ENCODE measurements at places on chromosomes 7 and 10. TPM values are rescaled to one million over a fixed set of nuclear protein-coding genes. Genes with fewer than 3 reads are reported as not detected.

The TNPO3 gene
- total RNA-seq: 32.0 TPM

GRCh38 chr10:84683980-84684740 lies 355.8 kb downstream of the CCSER2 start:
- no peak for DNase-seq
- no peaks in the 10 kb centered on the region for H3K4me1 ChIP-seq
- H3K27ac ChIP-seq: no peak overlapping the region
- no peaks in the 10 kb centered on the region for H3K36me3 ChIP-seq
- no peaks in the 10 kb centered on the region for H3K27me3 ChIP-seq

The SERPINE1 gene
- 17.7 TPM for total RNA-seq

The CYP2E1 gene
- not detected for total RNA-seq

- no peaks in the 10 kb centered on the region for H3K36me3 ChIP-seq
- no peak overlapping the region for H3K27ac ChIP-seq
- no peaks in the 10 kb centered on the region for H3K27me3 ChIP-seq
- no peaks in the 10 kb centered on the region for H3K4me1 ChIP-seq
- H3K4me3 ChIP-seq: no peak overlapping the region
- DNase-seq: no peak
Measured at GRCh38 chr10:14332903-14333302, 2.2 kb upstream of the FRMD4A start.

GRCh38 chr10:18350340-18350739 lies 210.1 kb downstream of the CACNB2 start:
- DNase-seq: no peak
- H3K4me1 ChIP-seq: no peaks in the 10 kb centered on the region
- H3K27me3 ChIP-seq: no peaks in the 10 kb centered on the region
- H3K4me3 ChIP-seq: no peak overlapping the region

- H3K4me1 ChIP-seq: no peaks in the 10 kb centered on the region
- no peaks in the 10 kb centered on the region for H3K36me3 ChIP-seq
- no peaks in the 10 kb centered on the region for H3K27me3 ChIP-seq
- no peak overlapping the region for H3K27ac ChIP-seq
- DNase-seq: no peak
- H3K4me3 ChIP-seq: no peak overlapping the region
Measured at GRCh38 chr10:61120805-61121204, 176.8 kb upstream of the RHOBTB1 start.

The PILRB gene
- 259 TPM for total RNA-seq
